ENCODE measurements at places on chromosomes 13 and 19.

GRCh38 chr13:36074659-36075058 is 56.5 kb downstream of the DCLK1 start:
- no peak for DNase-seq

GRCh38 chr13:73387318-73387717 is 328.5 kb downstream of the KLF5 start:
- no peak for DNase-seq

DNA sequence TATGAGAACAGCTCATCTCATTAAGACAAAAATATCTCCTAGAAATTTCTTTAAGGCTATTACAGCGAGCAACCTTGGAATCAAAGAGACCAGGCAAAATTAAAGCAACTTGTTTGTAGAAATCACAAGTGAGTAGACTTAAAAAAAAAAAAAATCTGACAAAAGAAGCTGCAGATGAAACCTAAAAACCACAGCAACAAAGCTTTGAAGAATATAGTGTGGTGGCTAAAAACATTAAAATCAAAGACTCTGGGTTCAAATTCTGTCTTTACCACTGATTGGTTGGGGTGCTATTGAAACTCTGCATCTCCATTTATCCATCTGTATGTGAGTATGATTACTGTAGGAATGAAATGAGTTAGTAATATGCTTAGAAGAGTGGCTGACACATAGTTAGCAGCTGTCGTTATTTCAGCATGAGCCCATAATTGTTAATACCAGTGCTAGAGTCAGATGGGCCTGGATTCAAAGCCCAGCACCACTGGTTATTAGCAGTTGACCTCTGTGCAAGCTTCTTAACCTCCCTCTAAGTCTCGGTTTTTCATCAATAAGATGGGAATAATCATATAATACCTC is 157.6 kb downstream of the FOXO1 start:
- DNase-seq = no peak

GRCh38 chr13:58324161-58324560 is 692.6 kb downstream of the PCDH17 start:
- no peak for DNase-seq

DNA sequence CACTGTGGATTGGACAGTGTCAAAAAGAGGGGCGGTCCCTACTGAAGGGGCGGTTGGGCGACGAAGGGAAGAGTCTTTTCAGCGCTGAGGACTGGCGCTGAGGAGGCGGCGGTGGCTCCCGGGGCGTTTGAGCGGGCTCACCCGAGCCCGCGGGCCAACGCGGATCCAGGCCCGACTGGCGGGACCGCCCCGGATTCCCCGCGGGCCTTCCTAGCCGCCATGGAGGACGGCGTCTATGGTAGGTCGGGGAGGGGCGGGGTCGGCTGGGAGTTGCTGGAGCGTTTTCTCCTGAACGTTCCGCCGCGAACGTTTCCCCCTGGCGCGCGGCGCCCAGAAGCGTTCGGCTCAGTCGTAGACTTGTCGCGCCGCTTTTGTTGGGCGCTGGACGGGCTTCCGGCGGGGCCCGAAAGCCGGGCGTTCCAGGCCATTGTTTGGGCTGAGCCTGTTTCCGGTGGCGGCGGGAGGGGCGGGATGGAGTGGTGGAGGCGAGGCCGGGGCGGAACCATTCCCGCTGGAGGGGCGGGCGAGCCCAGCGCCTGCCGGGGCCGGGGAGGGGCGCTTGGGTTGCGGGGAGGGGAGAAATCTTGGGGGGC is at the start of gene CYTH2:
TSS of gene CYTH2 (plus strand) at position 81 of the 593 bp plus-strand sequence. CDS start at position 220, 139 bp downstream.
- no peak for DNase-seq

DNA sequence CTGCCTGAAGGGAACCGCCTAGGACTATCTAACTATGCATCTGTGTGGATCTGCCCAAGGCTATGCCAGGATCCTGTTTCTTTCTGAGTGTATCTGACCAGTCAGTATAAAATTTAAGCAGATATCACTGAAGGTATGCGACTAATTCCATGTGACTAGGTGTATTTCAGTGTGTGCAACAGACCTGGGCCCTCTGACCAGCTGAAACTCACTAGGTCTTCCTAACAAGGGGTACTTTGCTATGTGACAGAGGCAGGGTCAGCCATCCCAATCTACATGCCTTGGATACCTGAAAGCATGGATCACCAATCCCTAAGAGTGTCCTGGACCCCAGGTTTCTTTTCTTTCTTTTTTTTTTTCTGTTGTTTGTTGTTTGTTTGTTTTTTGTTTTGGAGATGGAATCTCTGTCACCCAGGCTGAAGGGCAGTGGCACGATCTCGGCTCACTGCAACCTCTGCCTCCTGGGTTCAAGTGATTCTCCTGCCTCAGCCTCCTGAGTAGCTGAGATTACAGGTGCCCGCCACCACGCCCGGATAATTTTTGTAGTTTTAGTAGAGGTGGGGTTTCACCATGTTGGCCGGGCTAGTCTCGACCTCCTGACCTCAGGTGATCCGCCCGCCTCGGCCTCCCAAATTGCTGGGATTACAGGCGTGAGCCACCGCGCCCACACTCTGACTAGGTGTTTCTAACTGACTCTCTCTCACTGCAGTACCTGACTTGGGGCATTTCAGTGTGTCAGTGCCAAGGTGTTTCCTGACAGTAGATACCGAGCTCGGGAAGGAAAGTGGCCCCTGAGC is 43.5 kb downstream of the FCGBP start:
- no peak for DNase-seq

GRCh38 chr19:39181500-39182173 is 15.1 kb upstream of the NCCRP1 start:
- no peak for DNase-seq

DNA sequence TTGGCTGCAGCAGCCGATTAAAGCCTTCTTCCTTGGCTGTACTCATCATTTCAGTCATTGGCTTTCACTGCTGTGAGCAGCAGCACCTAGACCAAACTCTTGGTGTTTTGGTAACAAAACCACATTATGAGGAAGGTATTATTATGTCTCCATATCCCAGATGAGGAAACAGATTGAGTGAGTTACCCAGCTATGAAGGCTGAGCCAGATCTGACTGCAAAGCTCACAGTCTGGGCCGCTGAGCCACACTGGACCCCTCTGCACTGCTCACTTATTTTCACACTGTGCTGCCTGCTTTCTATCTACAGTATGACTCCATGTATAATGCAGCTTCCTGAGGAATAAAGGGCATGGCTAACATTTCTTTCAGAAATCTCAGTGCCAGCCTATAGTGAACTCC is 24.5 kb downstream of the CRYL1 start:
- DNase-seq = no peak

GRCh38 chr19:39745643-39746042 is 7.8 kb upstream of the CLC start:
- no peak for DNase-seq

- DNase-seq = no peak
Observed at GRCh38 chr13:48403151-48403631, 9.7 kb downstream of the LPAR6 start.

DNA sequence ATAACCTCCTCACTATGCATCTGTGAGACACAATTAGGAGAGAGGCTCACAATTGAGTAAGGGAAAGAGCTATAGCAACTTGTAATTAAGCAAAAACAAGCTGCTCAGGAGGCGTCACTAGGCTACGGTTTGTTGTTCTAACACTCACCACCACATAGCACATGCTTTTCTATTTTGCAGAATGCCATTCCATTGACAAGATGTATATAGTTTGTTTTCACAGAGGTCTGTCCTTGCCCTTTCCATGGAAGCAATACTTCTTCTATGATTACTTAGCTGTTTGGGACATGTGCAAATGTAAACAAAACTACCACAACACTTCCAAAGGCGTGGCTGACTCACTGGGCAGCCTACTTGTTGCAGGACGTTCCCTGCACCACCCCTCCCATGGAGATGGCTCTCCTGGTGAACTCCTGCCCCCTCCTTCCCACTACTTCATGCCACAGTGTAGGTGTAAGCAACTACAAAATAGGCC is 33.9 kb upstream of the FAM216B start:
- no peak for DNase-seq

GRCh38 chr19:33488826-33489225 is 32.8 kb downstream of the PEPD start:
- DNase-seq = no peak

- DNase-seq = no peak
Observed at GRCh38 chr13:97975280-97975847, 21.9 kb downstream of the IPO5 start.

- DNase-seq = no peak
Observed at GRCh38 chr13:41788552-41788951, 172.4 kb downstream of the VWA8 start.
